ENCODE measurements at places on chromosomes 5 and 9.
A peak's percentile ranks its signal among the peaks of the same experiment; 100 is the strongest.

DNA sequence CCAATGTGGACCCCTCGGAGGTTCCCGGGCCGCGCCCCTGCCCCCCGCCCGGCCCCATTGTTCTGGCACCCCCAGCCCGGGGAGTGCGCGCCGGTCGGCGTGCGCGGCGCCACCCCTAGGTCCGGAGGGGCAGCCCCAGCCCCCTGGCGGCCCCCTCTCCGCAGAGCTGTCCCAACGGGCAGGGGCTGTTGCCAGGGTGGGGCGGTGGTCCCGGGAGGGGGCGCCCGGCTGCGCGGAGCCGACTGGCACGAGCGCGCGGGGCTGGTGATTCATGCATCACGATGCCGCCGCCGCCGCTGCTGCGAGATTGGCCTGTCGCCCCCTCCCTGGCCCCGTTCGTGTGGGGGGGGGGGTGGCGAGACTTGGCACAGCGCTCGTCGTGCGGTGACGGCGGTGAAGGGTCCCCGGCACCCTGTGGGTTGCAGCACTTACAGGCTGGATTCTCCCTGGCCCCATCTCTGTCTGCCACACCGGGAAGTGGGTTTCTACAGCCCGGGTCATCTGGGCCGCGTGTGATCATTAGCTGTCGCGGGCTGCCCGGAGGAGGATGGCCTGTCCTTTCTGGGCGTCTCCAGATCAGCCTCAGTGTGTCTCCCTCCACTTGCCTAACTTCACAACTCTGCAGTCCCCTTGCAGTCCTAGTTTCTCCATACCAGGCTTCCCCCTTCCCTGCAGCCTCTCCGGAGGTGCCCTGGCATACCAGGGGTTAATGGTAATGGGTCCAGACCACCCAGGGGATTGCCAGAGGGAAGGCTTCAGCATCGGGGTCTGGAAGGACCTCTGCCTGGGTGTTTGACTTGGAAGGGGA is 858 bp downstream of the NCS1 start:
- peak; percentile 58 for DNase-seq

- no peak for DNase-seq
Measured at GRCh38 chr5:156326718-156327259, at the start of gene SGCD. Gene SGCD (plus strand): TSS chr5:156327164.

DNA sequence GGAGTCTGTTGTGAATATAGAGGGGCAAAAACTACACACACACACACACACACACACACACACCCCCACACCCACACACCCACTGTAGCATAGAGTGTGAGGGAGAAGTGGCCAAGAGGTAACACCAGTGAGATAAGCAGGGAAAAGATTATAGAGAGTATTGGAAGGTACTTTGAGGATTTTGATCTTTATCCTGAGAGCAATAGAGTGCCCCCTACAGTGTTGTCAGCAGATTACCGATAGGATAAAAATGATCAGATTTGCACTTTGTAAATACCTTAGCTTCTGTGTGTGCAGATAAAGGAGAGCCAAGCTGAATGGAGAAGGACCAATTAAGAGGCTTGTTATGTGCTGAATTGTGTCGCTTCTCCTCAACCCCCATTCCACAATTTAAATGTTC is 32.3 kb downstream of the ERCC6L2 start:
- no peak for DNase-seq

- DNase-seq, result no peak
Measured at GRCh38 chr5:16935231-16936149, 598 bp downstream of the MYO10 start.

GRCh38 chr5:171986772-171987171 is 19.7 kb downstream of the FBXW11 start:
- no peak for DNase-seq

DNA sequence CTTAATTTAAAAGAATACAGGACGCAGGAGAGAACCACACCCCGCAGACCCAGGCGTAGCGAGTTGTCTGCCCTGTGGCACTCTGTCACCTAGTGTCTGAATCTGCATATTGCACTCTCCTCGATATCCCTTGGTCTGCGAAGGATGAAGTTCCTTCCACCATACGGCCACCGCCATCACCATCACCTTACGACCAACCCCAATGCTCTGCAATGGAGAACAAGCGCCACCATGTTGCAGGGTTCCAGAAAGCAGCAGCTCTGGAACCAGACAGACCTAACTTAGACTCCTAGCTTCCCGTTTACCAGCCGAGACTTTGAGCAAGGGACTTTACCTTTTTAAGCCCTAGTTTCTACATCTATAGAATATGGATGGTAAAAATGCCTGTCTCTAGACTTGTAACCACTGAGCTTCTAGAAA is 77.4 kb upstream of the DMRT1 start:
- no peak for DNase-seq

DNA sequence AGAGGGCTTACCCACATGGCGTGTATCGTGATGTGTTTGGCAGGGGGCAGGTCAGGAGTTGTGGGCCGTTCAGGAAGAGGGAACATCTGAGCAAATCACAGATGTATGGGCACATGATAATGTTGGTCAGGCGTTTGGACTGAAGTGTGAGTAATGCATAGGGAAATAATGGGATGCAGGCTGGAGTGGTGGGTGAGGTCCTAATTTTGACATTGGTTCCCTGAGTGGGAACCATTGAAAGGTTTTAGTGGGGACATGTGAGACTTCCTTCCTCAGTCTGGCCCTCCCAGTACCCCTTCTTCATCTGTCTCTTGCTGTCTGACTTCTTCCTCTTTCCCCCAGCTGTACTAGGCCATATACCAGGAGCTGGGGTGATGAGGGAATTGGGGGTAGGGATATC is 7.6 kb downstream of the OTULIN start:
- DNase-seq, result no peak

Data from stimulated activated CD8-positive, alpha-beta memory T cell treated with anti-CD3 and anti-CD28 coated beads, Interleukin-12 subunit alpha, Interleukin-12 subunit beta, amount 100 ng/mL, for 4 hours (primary cell).